ENCODE measurements at places on chromosomes 7 and 10.

DNA sequence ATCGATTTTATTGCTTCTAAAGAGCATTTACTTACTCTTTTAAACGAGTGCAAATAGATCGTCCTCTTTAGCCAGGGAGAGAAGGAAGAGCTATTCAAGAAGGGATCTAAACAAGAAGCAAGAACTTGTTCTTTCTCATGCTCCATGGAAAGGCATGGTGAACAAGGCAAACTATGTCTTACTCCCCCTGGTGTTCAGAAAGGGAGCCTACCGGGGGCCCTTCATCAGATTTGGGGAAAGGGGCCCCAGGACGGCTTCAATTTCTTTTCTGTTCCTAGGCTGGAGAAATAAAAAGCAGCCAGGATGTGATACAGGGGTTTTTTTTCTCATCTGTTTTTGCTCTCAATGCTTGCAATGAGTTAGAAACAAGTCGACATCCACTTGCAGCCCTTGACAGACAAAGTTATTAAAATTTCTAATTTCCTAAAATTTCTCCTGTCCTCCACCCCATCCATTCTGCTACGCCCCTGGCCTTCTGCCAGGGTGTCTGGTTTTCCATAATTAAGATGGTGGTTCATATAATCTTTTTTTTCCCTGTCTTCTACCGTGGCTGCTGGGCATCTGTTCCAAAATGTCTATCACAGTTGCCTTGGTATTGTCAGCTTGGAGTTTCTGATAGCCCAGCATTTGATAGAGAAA, 214.4 kb downstream of the CREB5 start:
- peak; percentile 51 for DNase-seq

DNA sequence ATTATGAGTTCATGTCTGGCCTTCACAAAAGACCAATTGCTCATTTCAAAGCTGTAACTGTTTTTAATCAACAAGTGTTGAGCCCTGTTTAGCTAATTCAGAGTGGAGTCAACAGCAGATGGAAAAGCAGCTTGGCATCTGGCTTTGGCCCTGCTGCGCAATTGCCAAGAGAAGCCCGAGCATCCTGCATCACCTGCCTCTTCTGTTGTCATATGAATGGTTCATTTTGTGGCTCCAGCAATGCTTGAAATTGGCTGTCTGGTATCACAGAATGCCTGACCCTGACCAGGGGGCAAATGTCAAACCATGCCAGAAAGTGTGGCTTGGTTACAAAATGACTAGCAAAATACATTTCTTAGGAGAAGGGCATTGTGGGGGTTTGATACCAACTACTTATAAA, 296.5 kb upstream of the PHF14 start:
- DNase-seq, result no peak

DNA sequence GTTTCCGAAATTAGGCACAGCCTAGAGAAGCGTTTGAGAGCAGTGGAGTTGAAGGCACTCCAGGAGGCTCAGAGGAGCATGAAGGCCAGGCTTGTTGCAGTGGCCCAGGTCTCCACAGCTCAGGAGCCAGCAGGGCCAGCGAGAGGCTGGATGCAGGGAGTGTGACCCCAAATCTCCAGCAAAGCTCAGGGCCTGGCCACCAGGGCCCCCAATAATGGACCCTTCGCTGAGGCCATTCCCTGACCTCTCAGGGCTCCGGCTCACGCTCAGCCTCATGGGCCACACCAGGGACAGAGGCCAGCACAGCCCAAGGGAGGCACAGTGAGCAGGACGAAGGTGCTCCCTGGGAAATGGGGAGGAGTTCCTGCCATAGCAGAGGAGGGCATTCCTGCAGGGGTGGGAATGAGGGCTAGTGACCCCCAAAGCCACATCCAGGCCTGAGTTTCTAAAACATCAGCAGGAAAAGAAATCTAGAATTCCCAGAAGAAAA, 47.5 kb downstream of the EBF3 start:
- DNase-seq, result no peak

GRCh38 chr7:155791214-155791737, 21.0 kb downstream of the SHH start:
- DNase-seq, result no peak

- DNase-seq, result no peak
These were observed at the start of gene TBXAS1 for GRCh38 chr7:139829025-139829774. TSS of gene TBXAS1 (plus strand) at chr7:139829264. CDS start at chr7:139829391, 127 bp downstream.

DNA sequence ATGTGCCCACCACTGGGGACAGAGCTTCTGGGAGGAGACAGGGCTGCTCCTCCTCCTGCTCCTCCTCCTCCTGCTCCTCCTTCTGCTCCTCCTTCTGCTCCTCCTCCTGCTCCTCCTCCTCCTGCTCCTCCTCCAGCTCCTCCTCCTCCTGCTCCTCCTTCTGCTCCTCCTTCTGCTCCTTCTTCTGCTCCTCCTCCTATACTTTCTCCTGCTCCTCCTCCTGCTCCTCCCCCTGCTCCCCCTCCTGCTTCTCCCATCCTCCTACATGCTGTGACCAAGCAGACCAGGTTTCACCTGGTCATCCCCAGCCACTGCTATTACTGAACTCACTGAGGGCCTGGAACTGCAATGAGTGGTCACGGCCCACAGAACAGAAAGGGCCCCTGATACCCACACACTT, 154.0 kb upstream of the PPP2R2D start:
- no peak for DNase-seq

GRCh38 chr10:78407009-78407711, 373.5 kb downstream of the RPS24 start:
- DNase-seq, result peak; percentile 81

DNA sequence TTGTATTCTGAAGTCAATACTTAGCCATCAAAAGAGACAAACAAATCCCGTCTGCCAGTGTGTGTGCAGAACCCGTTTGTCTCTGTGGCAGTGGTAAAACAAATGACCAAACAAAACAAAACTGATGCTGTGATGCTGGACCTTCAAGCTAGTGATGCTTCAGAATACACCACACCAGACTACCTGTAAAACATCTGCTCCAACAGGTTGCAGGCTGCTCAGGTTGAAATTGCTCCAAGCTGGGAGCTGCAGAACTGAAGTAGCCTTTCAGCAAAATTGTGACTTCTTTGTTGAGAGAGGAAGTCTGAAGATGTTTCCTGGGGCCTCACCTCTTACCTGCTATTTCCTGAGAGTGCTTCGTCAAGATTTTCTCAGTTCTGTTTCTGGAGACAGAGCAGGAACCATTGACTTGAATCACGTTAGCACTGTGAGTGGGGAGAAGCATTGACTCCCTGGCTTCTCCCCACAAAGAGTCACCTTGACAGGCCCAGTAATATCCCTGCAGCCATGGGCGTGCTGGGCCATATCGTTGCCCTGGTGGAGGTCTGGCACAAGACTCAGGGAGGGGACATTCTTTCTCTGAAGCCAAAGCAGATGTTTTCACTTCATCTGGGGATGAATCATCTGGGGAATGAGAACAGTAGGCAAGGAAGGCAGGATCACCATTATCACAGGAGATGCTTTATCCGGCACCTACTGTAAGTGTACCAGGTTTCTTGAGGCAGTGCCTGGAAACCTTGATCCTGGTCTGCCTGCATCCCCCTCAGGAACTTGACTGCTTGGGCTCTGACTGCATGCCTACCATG, 80.2 kb downstream of the RBM20 start:
- DNase-seq, result no peak

DNA sequence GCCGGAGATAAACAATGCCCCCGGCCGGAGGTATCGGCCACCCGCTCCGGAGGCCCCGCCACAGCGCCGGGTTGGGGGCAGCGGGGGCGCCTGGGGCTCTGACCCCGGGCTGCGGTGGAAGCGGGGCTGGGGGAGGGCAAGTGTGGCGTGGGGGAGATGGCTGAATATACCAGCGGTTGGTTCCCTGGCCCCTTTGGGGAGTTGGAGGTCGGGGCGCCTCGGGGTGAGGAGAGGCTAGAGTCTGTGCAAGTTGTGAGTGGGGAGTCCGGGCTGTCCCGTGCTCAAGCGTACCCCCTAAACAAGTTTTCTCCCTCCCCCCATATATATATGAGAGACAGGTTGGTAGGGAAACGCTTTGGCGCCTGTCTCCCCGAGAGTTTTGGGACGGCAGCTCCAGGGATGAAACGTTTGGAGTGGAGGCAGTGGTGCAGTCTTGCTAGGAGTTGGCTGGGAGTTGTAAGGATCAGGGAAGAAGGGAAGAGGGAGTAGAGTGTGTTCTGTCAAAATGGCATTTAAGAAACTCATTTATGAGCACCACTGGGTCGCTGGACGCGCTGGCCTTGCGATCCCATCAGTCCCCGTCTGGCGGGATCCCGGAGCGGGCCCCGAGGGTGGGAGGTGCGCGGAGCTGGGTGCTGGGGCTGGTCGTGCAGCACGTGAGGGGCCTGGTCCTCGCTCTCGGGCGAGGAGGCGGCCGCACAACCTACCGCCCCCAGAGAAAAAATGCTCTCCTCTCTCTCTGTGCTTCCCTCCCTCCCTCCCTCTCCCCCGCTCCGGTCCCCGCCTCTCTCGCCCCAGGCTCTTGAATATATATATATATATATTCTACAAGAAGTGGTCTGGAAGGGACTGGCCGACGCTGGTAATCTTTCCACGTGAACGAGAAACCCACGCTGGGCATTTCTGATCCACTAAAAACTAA, 1.1 kb downstream of the TET1 start:
- peak; percentile 61 for DNase-seq

DNA sequence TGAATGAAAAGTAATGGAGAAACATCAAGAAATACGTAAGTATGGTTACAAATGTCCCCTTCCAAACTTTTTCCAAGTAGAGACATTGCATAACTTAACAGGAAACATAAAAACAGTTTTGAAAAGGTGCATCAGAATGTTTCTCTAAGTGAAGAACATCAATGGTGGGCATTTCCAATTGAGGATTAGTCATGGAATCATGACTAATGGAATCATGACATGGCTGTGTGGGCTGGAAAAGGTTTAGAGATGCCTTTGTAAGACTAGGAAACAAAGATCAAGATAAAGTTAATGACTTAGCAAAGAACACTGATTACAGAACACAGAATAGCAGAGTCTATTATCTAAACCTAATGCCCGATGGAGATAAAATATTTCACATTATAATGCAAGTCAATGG, 272.0 kb downstream of the HPSE2 start:
- DNase-seq, result peak; percentile 41

DNA sequence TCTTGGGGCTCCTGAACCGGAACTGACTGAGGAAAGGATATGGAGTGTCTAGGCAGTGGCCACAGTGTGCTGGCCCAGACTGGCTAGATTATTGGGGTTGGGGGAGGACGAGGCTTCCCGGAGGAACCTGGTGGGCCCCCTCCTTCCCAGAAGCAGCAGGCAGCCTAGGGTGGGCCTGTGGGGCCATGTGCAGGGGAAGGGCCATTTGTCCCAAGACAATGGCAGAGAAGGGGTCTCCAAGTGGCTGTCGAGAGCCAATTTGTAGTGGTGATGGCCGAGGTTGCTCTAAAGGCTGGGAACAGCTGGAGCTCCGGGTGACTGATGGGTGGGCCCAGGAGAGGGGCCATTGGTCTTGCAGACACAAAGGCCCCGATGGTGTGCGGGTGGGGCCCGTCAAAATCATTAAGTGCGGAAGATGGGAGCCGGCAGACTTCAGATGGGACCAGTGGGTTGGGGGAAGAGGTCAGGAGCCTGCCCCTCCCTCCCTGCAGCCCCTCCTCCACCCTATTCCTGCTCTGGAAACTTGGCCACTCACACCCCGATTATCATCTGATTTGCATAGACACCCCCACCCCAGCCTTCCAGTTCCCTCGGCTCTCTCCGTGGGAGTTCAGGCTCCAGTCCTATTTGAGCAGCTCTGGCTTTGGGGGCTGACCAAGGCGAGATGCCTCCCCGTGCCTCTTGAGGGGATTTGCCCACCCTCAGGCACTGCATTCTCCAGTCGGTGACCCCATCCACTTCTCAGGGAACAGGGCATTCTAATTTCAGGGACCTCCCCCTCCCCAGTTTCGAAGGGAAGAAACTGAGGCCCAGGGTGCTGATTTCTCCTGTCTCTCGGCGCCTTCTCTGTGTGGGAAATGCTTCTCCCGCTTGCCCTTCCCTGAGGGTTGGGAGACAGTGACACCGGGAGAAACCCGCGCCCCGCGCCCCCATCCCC, 36.0 kb upstream of the PAX2 start:
- DNase-seq, result no peak

GRCh38 chr7:67452516-67453026, 455.9 kb downstream of the TYW1 start:
- no peak for DNase-seq

DNA sequence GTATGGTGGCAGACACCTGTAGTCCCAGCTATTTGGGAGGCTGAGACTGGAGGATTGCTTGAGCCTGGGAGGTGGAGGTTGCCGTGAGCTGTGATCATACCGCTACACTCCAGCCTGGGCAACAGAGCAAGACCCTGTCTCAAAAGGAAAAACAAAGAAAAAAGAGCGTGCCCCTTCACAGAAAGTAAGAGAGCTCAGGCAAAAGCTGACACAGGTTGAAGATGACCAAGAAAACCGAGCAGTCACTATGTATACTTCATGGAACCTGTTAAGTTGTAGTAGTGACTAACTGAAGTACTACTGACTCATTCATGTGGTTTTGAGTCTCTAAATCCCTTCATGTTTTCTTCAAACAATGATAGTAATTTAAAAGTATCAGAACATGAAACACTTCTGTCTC, 1.2 kb upstream of the PRRT4 start:
- DNase-seq, result no peak

- no peak for DNase-seq
These were observed 137.4 kb downstream of the GLI3 start for GRCh38 chr7:42099470-42100155.

DNA sequence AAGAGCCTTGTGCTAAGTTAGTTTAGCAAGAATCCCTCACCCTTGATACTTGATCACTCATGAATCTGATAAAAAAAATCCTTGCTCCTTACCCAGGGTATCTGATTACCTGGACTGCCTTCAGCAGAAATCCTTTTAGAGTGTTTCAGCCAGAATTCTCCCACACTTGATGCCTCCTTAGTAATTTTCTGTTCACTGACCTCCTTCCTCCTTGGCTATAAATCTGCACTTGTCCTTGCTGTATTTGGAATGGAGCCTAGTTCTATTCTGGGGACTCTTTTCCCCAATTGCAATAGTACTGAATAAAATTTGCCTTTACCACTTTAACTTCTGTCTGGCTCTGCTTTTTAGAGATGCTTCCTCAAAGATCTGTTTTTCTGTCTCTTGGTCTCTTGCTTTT, 84.9 kb downstream of the RPS24 start:
- no peak for DNase-seq

DNA sequence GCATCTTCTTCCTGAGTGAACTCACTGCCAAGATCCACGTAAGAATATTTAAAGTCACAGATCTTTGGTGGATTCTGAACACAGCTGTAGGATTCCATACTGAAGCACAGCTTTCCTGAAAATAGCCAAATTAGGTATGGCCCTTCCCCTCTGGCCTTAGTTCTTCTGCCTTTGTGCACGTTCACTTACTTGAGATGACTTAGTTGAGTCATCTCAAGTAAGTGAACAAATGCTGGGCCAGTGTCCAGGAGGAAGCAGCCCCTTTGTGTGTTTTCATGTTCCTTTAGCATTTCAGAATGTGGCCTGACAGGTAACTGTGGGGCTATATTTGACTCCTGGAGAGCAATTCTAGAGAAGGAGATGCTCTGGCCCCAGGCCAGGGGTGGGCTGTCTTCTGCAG, 51.5 kb downstream of the CCNY start:
- no peak for DNase-seq

- DNase-seq, result no peak
These were observed 83.3 kb downstream of the PAX2 start for GRCh38 chr10:100828738-100829096.
